RPMI8226 (cell line): ENCODE measurements at places on chromosomes 5 and 9.

GRCh38 chr5:1268666-1269065 is 26.2 kb downstream of the TERT start:
- no peak for DNase-seq

DNA sequence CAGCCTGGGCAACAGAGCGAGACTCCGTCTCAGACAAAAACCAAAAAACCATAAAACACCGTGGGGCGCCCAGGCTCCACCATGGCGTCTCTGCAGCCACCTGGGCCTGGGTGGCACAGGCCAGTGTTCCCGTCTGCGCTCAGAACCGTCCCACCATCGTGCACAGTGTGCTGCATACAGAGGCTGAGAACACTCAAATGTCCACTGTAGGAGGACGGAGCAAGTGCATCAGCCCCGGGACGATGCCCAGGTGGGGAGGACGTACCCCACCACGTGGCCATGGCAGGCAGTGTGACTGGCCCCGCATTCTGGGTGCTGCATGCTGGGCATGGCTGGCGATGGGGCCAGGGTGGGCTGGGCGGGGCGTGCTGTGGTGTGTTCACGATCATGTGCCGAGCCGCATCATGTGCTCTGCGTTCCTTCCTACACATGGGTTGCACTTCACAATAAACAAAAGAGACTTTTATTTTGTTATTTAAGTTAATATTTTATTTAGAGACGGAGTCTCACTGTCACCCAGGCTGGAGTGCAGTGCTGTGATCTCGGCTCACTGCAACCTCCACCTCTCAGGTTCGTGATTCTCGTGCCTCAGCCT is 37.8 kb downstream of the EXD3 start:
- DNase-seq: no peak

DNA sequence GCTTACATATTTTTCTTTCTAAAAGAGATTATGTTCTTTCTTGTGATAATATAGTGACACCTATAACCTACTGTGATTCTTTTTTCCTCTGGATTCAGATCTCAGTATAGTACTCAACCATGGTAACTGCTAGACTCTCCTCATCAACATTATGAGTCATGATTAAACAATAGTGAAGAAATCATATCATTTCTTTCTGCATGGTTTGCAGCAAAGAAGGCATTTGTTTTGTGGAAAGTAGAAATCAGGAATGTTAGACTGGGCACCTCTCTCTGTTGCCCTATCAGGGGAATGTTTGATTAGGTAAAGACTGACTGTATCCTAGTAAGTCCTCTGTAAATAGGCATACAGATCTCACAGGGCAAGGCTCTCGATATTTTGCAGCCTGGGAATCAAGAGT is 25.6 kb upstream of the SMC2 start:
- DNase-seq: no peak

DNA sequence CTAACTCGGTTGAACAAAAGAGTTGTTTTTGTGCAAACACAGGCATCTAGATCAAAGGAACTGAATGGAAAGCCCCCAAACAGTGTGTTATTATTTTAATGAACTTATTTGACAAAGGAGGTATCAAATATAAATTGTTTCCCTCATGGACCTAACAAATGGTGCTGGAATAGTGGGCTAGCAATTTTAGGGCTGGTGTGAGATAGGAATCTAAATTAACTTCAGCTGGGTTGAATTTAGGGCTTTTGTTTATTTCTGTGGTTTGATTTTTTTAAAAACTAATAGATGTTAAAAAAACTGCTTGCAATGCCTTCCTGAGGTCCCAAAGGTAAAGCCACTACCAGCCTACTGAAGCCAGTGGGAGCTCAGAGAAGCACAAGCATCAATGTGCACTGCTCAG is 42.1 kb downstream of the TTC39B start:
- no peak for DNase-seq

GRCh38 chr9:106982636-106983035 is 119.7 kb downstream of the ZNF462 start:
- DNase-seq: no peak

- peak; percentile 51 for DNase-seq
Observed at GRCh38 chr5:152349683-152350526, 55.2 kb downstream of the NMUR2 start.

DNA sequence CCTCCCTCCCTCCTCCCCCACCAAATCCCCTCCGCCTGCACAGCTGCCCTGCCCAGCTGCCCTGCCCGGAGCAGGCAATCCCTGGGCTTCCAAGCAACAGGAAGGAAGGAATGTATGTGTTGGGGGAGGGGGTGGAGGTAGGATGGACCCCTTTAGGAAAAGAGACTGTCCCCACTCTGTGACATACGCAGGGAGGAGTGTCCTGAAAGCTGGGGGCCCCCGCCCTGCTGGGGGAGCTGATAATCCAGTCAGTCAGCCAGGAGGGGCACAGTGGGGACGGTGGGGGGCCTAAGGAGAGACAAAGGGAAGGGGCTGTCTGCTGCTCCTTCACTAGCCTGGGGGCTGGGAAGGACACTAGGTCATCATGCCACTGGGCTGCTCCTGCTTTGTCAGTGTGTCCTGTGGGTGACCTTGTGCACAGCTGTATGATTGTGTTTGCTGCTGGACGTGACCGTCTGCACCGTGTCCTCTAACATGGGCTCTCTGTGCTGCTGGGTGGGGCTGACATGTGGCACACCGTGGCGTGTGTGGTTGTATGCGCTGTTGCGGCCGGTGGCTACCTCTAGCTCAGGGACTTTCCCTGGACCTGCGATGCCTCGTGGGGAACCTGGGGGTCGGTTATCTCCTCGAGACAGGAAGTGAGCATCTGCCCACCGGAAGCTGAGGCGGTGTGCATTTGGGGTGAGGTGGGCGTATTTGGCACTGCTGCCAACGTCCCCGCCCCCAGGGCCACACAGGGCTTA is 3.0 kb downstream of the N4BP3 start:
- peak; percentile 26 for DNase-seq

DNA sequence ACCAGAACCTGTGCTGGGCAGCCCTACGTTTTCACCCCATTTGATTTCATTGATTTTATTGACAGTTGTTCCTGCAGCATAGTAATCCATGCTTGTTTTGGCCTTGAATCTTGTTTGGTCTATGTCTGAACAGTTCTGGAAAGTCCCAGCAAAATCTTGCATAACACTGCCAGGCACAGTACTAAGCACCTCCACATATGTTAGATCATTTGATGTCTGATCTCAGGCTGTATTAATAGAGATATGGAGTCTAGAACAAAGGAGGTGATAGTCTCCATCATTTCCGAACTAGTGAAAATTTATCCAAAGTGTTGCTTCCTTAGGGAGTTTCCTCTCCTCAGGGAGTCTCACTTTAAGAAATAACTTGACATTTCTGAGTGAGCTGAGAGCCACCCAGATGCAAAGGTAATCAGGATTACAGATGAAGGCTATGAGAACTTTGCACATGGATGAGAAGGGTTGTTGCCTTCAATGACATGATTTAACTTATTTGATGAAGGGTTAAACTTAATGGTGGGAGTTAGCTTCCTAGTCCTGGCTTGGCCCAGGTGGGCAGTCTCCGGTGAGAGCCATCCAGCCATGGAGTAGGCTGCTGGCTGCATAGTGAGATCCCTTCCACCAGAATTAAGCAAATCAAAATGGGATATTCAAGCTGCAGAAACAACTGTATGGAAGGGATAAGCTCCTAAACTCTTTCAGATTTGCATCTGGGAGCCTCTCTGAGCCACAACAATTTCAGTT is 173.8 kb upstream of the MVB12B start:
- DNase-seq: no peak

DNA sequence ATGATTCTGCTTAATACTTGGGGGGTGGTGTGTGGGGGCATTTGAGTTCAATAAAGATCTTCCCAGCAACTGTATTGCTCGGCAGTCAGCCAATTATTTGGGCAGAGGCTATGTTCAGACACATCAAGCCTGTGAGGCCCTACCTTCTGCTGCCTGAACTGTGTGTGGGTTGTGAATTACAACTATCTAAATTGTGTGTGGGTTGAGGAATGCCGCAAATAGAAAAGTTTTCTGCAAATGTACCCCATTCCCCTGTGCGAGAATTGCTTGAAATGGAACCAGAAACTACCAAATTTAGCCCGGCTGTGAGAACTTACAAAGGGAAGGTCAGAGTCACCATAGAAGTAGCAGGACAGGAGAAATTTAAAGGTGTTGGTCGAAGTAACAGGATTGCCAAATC is 360.0 kb upstream of the PIK3R1 start:
- DNase-seq: no peak

DNA sequence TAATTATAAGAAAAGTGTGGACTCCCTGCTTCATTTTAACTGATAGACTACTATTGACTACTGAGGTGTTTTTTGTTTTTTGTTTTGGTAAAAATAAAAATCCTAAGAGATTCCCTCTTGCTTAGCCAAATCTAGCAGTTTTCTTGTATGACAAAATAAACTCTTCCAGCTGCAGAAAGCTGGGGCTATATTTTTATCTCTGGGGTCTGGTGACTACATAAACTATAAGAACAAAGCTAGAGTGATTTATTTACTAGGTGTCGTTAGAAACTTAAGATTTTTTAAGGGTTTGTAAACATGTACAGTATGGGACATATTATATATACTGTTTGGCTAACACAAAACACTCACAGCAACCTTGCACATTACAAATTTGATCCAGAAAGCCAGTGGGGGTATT is 467.4 kb upstream of the MPDZ start:
- DNase-seq: no peak

DNA sequence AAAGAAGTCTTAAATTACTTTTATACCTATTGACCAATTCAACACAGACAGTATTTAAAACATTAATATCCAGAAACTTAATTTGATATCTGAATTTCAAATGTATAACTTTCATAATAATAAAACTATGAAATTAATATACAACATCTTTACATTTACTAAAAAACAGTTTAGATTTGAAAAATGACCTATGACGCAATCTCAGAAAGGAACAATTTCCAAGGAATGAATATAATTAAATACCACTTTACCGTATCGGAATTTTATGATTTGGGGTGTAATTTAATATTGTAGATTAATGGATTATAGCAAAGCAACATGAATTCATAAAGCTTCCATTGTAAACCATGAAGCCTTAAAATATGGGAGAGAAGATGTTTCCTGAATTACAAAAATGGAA is 321.5 kb upstream of the TRPM3 start:
- no peak for DNase-seq

DNA sequence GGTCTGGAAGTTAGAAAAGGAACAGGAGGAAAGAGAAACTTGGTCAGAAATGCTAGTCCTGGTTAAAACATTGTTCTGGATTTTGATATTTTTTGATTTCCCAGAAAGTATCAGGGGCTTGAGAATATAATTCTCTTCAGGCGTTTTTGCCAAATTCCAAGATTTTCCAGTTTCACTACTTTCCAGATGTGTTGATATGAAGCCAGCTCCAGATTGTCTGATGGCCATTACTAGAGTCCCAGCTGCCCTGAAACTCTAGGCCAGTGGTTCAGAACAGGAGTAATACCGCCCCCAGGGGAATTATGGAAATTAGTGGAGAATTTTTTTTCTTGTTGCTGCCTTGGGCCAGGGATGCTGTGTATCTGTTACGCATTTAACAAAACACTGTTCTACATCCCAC is 88.6 kb downstream of the KCNN2 start:
- DNase-seq: no peak

GRCh38 chr9:81132318-81132717 is 557.0 kb downstream of the TLE1 start:
- no peak for DNase-seq
